ENCODE measurements at places on chromosomes 3 and 15.

DNA sequence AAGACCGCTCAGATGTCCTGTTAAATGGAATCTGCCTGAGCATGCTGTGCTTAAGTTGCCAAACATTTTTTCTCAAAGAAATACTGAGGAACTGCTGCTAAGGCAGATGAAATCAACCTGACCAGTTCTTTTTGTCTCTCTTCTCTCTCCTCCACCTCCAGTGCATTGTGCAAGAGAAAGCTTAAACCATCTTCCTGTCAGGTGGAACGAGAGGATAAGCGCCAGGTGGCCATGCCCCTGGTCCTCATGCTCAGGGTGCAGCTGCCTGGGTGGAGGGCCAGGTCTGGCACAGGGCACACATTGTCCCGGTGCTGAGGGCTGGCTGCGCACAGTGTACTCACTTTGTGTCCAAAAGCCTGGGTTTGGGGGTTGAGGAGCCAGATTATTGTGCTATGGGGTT is 176.2 kb upstream of the TP63 start:
- no peak for DNase-seq

DNA sequence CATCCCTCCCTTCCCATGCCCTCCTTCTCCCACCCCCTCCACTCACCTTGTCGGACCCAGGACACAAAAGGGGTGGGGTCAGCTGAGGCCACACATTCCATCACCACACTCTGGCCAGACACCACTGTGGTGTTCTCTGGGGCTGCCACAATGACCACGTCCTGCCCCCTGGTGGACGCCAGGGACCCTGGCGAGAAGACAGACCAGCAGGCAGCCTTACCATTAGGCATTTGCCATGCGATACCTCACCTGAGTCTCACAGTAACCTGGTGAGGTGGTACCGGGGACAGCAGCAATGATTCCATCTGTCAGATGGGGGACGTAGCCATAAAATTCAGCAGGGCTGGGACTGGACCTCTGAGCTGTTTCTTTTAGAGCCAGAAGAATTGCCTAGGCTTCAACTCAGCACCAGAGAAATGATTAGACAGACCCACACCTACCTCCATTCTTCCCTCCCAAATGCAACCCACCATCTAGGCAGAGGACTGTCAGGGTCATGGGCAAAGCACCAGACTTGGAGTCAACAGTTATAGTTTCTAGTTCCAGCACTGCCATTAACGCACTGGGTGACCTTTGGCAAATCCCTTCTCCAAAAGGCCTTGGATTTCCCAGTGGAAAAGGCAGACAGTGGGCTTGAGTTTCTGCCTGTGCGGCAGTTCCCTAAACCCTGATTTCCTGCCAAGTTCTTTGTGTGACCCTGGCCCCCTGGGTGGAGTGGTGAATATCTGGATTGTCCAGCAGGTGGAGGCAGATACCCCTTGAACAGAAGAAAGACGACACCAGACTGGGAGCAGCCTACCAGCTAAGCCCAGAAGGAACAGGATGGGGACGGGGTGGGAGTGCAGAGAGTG is 21.8 kb downstream of the IGDCC4 start:
- DNase-seq = peak; percentile 73

- DNase-seq = no peak
Measured at GRCh38 chr3:46713898-46714552, 3.6 kb downstream of the PRSS50 start.

DNA sequence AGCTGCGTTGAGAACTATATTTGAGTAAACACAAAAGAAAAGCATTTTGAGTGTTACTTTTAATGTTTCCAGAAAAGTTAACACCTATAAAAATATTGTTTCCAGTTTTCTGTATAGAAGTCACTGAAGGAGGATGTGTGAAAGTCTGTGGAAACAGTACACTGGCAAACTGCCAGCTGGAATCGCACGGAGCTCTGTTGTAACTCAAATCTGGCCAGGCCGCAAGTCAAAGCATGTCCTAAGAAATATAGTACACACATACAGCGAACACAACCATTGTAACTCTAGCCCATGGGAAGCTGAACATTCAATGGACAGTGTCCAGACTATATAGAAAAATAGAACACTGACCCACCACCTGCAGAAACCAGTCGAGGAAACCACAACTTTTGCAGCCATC is 657.2 kb downstream of the FHIT start:
- no peak for DNase-seq

DNA sequence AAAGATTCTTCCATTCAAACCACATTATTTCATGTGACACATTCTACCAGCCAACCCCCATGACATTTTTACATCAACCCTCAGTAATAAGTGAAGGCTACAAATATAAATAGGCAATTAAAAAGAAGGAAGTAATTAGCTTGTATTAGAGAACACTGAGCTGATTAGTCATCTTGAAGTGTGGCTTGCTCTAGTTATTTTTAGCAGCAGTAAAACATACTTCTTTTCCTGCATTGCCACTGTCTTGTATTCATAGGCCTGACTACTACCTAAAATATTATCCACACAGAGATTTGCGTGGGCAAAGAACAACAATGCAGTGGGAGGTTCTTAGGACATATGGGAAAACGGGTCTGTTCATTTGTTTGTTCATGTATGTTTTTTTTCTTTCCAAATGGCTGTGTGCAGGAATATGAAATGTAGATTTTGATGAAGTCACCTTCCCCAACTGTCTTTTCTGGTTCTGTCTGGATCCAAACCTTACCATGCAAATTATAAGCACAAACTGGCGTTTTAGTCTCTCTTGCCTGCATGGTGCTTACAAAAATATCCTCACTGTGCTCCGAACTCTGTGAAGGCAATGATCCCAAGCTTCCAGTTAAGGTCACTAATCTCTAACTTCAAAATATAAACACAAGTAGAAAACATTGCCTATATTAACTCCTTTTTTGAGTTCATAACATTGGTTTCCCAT is 31.5 kb upstream of the TM4SF4 start:
- DNase-seq = peak; percentile 81

GRCh38 chr3:55782351-55782750 is 295.2 kb upstream of the WNT5A start:
- no peak for DNase-seq

- peak; percentile 31 for DNase-seq
Measured at GRCh38 chr3:56154297-56154696, 314.0 kb downstream of the ERC2 start.

DNA sequence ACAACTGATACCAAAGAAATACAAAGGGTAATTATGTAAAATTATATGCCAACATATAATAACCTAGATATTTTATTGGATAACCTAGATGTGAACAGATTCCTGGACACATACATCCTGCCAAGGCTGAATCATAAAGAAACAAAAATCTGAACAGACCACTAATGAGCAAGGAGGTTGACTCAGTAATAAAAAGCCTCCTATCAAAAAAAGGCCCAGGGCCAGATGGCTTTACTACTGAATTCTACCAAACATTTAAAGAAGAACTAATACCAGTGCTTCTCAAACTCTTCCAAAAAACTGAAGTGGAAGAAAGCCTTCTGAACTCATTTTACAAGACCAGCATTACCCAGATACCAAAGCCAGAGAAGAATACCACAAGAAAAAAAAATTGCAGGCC is 32.4 kb downstream of the THBS1 start:
- DNase-seq = peak; percentile 32

GRCh38 chr3:122392868-122393844 is 9.2 kb downstream of the FAM162A start:
- peak; percentile 54 for DNase-seq

DNA sequence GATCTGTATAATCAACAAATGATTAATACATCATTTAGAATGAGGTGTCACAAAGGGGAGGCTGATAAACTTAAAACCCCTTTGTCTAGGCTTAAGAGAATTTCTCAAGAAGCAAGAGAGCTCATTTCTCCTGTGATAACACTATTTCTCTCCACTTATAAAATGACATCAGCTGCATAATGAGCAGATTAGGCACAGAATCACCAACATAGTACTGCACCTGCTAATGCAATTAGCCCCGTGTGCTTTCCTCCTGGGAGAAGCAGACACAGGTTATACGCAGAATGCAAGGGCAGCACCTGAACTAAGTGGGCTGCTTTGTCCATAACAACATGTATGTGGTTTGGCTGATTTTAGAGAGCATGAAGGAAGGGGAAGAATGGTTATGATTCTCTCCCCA is 515.3 kb upstream of the CFAP20DC start:
- DNase-seq = no peak

GRCh38 chr3:52819936-52820335 is 10.5 kb downstream of the ITIH4 start:
- DNase-seq = no peak

DNA sequence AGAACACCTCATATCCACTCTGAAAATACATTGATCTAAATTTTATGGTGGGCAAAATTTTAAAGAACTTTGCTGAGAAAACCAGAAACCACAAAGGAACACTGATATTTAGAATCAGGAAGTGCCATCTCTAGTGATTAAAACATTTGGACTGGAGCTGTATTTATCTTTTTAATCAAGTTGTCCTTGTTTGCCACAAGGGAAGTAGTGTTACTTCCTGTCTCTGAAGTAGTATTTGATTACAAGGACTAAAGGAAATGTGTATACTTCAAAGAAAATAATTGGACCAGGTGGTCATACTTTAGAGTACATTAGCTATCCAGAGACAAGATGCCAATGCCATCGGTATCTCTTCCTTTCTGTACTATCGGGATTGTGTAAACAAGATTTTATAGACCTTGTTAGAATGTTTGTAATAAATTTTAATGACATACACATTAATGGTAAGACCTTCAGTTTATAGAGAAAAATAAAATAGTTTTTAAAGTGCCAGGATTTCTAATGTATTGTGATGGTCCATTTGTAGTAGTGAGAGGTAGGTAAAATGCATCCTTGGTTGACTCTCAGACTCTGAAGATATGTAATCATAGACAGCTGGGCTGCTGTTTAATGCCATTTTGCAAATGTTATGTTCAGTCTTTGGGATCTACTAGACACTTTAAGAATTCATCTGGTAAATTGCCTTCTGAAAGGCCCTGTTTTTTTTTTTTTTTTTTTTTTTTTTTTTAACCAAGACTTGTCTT is 131.9 kb downstream of the B3GALNT1 start:
- no peak for DNase-seq

GRCh38 chr3:130853581-130853980 is 40.3 kb upstream of the ATP2C1 start:
- DNase-seq = no peak

- DNase-seq = no peak
Measured at GRCh38 chr3:69882560-69882959, 117.0 kb upstream of the SAMMSON start.

DNA sequence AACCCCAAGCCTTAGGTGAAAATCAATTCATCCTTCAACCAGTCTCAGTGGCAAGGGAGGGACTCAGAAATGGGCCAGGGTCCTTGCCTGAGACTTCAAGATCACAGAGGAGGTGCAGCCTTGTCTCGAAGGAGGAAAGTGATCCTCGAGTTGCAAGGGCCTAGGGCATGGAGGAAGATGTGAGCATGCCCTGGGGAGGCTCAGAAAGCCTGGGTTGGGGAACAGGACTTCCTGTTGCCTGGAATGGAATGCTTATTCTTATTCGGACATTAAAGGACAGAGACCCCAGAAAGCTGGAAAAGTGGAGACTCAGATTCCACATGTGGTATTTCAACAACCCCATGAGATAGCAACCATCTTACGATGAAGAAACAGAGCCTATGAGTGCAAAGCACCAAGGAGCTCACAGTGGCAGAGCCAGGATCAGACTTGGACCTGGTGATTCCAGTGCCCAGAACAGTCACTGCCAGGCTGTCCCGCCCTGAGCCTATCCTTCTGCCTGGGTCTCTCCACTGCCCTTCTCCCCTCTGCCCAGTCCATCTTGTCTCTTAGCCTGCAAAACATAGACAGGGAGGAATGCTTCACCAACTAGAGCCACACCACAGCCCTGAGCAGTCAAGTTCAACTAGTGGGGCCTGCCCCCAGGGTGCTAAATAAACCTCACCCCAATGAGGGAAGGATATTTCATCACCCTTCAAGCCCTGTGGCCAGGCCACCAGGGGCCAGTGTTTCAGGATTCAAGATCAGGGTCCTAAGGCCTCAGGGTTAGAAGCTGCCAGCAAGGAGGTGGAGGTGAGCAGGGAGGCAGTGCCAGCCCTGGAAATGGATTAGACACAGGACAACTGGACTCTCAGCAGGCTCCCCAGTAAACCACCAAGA is 21.9 kb downstream of the DAPK2 start:
- peak; percentile 17 for DNase-seq

DNA sequence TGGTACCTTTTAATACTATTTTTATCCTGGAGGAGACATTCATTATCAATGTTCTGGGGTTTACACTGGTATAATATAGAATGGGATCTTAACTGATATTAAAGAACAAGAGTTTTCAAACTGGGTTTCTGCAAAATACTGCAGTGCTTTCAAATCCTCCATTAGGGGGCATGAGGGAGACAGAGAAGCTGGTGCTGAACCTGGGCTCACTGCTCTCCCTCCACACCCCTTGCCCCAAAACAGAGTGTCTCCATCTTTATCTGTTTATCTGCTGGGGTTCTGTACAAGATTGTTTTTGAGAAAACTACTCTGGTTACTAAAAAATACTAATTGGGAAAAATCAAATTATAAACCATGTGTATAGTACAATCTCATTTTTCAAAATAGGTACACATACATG is 41.7 kb downstream of the CADPS start:
- no peak for DNase-seq

GRCh38 chr3:114706591-114707232 is 412.9 kb downstream of the TIGIT start:
- peak; percentile 56 for DNase-seq

- DNase-seq = peak; percentile 11
Measured at GRCh38 chr15:68843425-68844311, 23.0 kb upstream of the ANP32A start.

DNA sequence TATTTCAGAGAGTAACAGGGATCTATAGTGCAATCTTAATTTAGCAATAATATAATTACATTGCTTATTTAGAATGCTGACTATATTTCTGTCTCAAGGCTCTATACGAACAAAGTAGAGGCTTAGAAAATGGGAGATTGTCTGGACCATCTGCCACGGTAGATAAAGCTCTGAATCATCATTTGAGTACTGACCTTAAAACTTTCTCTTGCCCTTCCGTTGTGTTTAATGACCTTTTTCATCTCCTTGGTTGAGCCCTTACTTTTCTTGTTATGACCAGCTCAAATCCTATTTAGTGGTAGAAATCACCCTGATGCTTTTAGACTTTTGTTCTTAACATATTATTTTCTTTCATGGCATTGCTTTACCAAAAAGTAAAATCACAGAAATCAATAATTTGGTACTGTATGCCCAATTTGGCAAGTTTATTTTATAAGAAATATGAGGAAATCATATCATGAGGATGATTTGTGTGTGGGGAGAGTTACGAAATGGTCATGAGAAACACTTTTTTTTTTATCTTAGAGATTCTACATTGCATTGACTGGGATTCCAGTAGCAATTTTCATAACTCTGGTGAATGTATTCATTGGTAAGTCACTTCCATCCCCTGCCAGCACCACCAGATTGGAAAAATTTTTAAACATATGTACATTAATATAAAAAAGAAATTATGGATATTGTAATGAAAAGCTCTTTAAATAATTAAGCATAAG is 11.0 kb downstream of the NDUFB5 start:
- peak; percentile 3 for DNase-seq

Measured in EL (cell line).